ENCODE measurements at places on chromosomes 12 and 14.
A peak's percentile ranks its signal among the peaks of the same experiment; 100 is the strongest.

GRCh38 chr12:115737895-115738294, 539.6 kb downstream of the MED13L start:
- no peak for DNase-seq

DNA sequence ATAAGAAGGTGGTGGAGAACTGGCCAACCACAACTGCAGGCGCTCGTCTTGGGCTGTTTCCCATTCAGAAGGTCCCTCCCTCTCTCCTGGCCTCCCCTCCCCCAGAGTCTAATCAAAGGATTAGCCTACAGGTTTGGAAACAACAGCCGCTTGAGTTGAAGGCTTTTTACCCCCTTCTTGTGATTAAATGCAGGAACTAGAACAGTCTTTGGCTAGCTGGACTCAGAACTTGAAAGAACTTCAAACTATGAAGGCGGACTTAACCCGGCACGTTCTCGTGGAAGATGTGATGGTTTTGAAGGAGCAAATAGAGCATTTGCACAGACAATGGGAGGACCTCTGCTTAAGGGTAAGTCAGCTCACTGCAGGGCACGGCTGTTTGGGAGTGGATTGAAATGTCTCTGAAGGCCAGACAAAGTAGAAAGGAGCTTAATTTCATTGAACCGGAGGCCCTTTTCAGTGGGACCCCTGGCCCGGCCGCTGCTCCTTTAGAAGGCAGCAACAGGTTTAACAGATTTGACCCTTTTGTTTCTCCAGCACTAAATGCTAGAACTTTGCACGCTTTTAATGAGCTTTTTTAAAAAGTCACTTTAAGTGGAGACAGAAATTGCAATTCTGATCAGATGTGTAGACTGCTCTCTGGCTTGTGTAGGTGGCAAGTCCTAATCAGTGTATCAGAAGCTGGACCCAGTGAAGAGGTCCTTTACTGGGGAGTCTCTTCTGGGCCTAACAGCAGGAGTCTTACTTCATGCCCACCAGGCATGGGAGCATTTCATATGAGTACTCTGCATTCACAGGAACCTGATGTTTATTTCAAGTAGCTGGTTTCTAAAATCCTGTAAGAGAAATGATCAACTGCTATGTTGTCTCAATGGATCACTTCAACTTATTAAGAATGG, 107.7 kb downstream of the ESR2 start:
- no peak for DNase-seq

DNA sequence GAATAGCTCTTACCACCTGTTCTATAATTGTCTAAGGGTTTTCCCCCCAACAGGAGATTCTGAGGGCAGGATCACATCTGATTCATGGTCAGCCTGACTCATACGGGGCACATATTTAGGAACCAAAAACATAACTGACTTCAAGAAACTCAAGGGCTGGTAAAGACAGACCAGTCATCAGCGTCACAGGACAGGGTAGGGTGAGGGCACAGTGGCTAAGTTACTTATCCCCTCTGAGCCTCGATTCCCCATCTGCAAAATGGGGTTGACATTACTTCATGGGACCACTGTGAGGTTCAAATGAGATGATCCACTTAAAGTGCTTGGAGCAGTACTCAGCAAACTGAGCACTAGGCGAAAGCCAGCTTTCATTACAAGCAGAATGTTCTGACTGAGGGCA, 606 bp downstream of the CINP start:
- peak; percentile 34 for DNase-seq

DNA sequence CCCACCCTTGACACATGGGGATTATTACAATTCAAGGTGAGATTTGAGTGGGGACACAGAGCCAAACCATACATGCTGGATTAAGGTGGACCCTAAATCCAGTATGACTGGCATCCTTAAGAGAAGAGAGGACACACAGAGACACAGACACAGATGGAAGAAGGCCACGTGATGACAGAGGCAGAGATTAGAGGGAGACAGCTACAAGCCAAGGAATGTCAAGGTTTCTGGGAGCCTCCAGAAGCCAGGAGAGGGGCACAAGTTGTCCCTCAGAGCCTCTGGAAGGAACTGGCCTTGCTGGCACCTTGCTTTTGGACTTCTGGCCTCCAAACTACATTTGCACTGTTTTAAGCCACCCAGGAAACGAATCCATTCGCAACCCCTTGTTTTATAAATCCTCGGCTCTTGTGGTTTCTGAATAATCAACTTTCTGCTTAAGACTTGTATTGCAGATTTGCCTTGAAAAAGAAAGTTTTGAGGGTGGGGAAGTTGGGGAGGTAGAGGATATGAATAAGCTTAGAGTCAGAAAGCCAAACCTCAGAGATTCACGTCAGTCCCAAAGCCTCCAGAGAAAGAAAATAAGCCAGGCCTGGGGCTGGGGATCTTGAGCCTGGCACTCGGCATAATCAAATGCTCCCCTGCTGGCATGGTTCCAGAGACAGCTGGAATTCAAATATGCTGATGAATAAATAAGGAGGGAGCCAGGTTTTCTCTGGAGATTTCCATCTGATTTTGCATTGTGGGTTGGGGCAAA, 224.2 kb upstream of the PWP1 start:
- no peak for DNase-seq

GRCh38 chr14:100076606-100077005, 11.4 kb downstream of the EVL start:
- no peak for DNase-seq

GRCh38 chr12:131885543-131886057, 8.8 kb upstream of the ULK1 start:
- DNase-seq, result no peak

DNA sequence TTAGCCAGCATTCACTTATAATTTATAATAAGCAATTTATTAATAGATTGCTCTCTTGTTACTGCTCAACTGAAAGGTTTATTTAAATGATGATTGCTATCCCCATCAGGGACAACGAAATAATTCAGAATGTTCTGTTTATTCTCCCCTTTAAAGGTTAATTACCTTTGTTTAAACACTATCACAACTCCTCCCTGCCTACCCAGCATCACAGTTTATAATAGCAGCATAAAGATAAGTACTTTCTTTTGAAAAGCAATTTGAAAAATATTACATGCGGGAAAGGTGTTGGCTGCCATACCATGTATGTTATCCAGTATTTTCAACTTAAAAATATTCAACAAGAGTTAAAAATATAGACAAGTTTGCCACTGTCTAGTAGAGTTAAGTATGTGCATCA, 30.6 kb downstream of the SCAF11 start:
- no peak for DNase-seq

- DNase-seq, result no peak
Observed at GRCh38 chr12:104938371-104938770, 19.7 kb downstream of the SLC41A2 start.

GRCh38 chr14:67472726-67473125, 15.8 kb downstream of the TMEM229B start:
- no peak for DNase-seq

GRCh38 chr12:49415521-49415970, 48.3 kb downstream of the SPATS2 start:
- DNase-seq, result no peak

- DNase-seq, result peak; percentile 50
Observed at GRCh38 chr14:99605299-99605961, 1.4 kb upstream of the CCDC85C start.

GRCh38 chr12:130433411-130433810, 95.7 kb downstream of the PIWIL1 start:
- no peak for DNase-seq

DNA sequence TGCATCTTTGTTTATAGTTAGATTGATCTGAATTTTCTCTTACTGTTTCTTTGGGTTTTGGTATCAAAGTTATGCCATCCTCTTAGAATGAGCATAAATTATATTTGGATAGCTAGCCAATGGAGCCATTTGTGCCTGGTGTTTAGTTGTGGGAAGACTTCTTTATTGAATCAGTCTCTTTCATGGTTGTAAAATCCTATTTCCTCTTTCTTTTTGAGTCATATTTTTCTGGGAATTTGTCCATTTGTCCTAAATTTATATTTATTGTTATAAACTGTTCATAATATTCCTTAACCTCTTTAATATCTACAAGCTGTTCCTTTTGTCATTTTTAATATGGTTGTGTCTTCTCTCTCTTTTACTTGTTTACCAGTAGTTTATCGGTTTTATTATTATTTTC, 462.5 kb downstream of the AEBP2 start:
- DNase-seq, result no peak

DNA sequence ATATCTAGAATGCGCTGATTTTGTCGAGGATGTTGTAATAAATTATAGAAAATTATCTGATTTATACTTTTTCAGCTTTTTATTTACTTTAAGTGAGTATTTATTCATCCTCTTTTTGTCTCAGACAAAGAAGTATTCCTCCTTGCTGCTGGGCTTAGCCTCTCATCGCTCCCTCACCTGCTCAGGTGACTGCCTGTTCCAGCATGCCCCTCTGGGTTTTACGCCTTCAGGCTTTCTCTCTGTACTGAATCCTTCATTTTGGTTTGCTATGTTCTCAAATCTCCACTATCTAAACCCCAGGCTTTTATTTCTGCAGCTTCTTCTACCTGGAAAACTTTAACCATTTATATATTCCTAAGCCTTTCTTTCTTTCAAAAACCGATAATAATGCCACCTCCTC, 1650.9 kb upstream of the SEL1L start:
- DNase-seq, result no peak

DNA sequence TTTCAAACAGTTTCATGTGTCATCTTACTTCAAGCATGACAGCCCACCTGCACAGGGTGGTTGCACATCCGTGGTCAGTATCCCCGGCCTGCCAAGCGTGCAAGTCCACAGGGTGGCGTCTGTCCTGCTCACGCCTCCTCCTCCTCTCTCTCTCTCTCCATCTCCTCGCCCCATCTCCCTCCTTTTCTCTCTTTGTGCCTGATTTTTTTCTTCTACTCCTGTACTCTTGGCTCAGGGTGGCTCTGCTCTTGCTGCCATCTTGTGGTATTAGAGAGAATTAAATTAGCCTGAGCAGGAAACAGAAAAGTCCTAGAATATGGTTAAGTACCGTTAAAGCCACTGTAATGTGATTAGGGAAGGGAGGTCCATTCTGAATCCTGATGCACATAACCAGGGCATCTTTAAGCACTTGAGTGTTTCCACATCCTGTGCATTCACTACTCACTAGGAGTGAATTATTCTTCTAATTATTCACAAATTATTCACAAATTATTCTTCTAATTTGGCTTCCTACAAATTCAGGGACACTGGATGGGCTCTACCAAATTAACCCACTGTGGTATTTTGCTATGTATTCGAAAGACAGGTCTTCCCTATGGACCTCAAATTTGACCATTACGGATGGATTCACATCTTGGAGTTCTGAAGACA, 25.5 kb upstream of the DTX1 start:
- no peak for DNase-seq

DNA sequence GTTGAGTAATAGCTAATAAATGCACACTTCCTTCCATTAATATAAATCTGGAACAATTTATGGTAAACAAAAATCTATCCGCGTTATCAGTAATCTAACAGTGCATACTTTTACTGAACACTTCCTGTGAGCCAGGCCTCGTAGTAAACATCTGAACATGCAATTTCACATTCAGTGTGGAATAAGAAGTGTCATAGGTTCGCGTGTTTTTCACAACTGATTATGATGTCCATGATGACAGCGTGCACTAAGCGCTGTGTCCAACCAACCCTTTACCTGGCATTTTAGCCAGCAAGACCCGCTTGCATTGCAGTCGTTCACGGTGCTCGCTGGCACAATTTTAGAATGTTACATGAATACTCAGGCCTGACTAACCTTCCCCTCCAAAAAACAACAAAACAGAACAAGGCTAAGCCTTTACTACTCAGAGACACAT, 2.1 kb downstream of the PNMA1 start:
- DNase-seq, result no peak

DNA sequence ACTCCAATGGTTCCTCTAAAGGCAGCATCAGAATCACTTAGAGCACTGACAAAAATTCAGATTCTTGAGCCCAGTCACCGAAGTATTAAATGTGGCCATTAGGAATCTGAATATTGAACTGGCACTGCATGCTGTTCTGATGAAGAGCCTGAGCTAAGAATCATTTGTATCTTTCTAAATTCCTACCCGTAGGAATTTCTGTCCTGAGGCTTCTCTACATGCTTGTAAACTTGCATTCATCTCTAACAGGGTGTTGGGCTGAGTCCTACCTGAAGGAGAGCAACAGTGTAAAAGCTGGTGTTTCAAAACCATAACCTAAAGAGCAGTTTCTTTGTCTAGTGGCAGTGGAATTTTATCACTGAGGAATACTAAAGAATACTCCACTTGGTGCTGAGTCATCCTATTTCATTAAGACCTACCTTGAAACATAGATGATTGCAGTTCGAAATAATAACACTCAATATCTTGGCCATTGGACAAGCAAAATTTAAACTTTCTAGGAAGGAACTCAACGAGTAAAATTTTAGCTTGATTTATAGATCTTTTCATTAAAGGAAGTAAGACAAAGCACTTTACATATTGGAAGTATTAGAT, 35.5 kb upstream of the C12orf75 start:
- no peak for DNase-seq

GRCh38 chr14:102503641-102504327, 5.8 kb downstream of the ANKRD9 start:
- DNase-seq, result no peak

DNA sequence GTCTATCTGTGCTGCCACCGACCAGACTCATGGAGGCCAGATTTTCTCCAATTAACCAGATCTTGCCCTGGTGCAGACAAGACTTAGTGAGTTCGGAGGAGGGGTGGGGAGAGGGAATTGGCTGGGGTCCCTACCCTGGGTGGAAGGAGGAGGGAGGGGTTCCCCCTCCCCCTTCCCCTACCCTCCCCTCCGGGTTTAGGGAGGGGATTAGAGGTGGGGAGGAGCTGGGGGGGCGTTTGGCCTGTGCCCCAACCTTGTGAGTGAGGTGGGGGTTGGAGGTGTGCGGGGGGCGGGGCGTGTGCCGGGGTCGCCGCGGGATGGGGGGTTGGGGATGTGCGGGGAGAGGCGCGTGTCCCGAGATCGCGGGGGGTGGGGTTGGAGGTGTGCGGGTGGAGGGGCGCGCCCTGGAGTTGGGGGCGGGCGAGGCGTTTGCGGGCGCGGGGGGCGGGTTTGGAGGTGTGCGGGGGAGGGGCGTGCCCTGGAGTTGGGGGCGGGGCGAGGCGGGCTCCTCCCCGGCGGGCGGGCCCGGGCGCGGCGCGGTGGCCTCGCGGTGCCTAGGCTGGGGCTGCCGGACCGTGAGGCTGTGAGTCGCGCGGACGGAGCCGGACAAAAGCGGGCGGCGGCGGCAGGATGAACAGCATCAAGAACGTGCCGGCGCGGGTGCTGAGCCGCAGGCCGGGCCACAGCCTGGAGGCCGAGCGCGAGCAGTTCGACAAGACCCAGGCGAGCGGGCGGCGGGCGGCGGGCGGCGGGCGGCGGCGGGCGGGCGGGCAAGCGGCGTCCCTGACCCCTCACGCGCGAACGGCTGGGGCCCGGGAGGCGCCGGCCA, at the start of gene HIP1R:
TSS of gene HIP1R (plus strand) at position 537 of the 829 bp plus-strand sequence. CDS start at position 631, 94 bp downstream.
- peak; percentile 35 for DNase-seq

- no peak for DNase-seq
Observed at GRCh38 chr12:70459786-70460185, 93.7 kb downstream of the KCNMB4 start.

DNA sequence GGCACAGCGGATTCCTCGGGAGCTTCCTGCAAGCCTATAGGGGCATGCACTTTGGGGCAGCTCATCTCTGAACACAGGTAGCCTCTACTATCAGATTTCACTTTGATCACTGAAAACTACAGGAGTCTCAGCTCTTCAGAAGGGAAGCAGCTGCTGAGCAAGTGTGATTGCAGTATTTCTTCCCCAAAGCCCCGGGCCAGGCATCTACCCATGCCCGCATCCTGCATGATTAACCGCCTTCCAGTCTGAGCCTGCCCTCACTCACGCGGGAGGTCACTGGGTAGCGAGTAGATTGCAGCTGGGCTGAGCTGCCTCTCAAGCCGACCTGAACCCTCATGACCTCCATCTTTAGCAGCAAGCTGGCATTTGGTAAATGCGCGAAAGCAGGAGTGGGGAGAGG, 334.7 kb downstream of the DPF3 start:
- no peak for DNase-seq
